NCI-H1048 (cell line): ENCODE measurements at places on chromosomes 4 and X.

GRCh38 chrX:153635788-153636668, 11.0 kb upstream of the DUSP9 start:
- DNase-seq, result no peak

GRCh38 chr4:155207534-155208257, 740 bp upstream of the NPY2R start:
- no peak for DNase-seq

GRCh38 chr4:152715076-152715475, 35.3 kb upstream of the TMEM154 start:
- DNase-seq, result no peak

- no peak for DNase-seq
Measured at GRCh38 chr4:25146076-25146475, 14.2 kb downstream of the SEPSECS start.
